ENCODE measurements at places on chromosomes 7 and 10. TPM values are rescaled to one million over a fixed set of nuclear protein-coding genes. Genes with fewer than 3 reads are reported as not detected.

The PHKG1 gene
- 0.46 TPM for total RNA-seq

The FIGNL1 gene
- 21.8 TPM for total RNA-seq

The CRPPA gene
- total RNA-seq = 2.7 TPM

The AIMP2 gene
- 37.1 TPM for total RNA-seq

The ABCB1 gene
- total RNA-seq = 0.05 TPM

The METTL27 gene
- 5.0 TPM for total RNA-seq

The PTER gene
- 8.9 TPM for total RNA-seq

The MYO3A gene
- total RNA-seq = not detected

The RNF133 gene
- total RNA-seq = 0.74 TPM
